Suprapubic skin (tissue), 4 donors: ENCODE measurements at places on chromosomes 2 and 18.

GRCh38 chr2:129492548-129492947 is 486.9 kb upstream of the RAB6C start:
- H3K4me3 ChIP-seq: no peak overlapping the region
- no peaks in the 10 kb centered on the region for H3K27me3 ChIP-seq
- no peak for DNase-seq
- no peaks in the 10 kb centered on the region for H3K4me1 ChIP-seq

DNA sequence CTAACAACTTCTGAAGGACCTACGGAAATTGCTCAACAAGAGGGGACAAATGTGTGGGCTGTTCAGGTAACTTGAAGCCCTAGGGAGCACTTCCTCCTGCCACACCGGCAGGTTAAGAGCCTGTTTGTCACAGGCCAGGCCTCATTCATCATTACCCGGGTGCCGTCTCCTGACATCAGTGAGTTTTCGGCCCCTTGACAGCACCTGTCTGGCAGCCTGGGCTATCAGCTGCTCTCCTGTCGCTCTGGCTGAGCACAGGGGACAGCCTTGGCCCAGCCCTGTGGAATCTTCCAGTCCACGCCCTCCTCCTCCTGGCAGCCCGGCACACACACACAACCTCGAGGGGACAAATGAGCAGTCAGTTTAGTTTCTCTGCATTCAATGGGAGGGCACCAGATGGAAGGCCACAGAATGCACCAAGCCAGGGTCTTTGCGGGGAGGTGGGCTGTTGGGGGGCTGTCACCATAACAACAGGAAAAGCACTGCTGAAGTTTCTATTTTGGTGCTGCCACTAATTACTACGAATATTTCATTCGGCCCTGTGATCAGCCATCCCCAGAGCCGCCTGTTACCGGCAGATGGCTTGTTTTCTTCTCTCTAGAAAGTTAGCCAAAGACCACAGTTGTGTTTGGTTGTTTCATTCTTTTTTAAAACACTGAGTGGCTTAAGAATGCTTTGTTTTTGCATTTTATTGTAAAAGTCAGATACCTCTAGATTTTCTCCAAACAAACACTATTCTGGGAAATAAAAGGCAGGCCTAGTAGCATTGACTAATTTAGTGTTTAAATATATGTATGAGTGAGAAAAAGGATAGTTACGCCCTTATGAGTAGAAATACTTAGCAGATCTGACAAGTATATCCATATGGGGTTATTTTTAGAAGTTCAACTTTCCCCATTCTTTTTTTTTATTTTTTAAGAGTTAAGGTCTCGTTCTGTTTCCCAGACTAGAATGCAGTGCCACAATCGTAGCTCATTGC is 189.9 kb upstream of the NDUFV2 start:
- no peak for DNase-seq
- H3K4me3 ChIP-seq: no peak overlapping the region

DNA sequence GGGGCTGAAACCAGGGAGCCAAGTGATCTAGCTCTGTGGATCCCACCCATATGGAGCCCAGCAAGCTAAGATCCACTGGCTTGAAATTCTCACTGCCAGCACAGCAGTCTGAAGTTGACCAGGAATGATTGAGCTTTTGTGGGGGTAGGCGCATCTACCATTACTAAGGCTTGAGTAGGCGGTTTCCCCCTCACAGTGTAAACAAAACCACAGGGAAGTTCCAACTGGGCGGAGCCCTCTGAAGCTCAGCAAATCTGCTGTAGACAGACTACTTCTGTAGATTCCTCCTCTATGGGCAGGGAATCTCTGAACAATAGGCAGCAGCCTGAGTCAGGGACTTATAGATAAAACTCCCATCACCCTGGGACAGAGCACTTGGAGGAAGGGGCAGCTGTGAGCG is 96.7 kb downstream of the CCDC148 start:
- no peak overlapping the region for H3K4me3 ChIP-seq
- no peak for DNase-seq
- no peak overlapping the region for H3K27ac ChIP-seq
- H3K36me3 ChIP-seq: no peaks in the 10 kb centered on the region
- no peaks in the 10 kb centered on the region for H3K27me3 ChIP-seq

- no peak for DNase-seq
- no peak overlapping the region for H3K27ac ChIP-seq
- H3K27me3 ChIP-seq: no peaks in the 10 kb centered on the region
- H3K4me3 ChIP-seq: no peak overlapping the region
- H3K36me3 ChIP-seq: no peaks in the 10 kb centered on the region
- peaks cover 25% of the 10 kb centered on the region for H3K4me1 ChIP-seq
Observed at GRCh38 chr18:6561016-6561415, 146.3 kb upstream of the L3MBTL4 start.

DNA sequence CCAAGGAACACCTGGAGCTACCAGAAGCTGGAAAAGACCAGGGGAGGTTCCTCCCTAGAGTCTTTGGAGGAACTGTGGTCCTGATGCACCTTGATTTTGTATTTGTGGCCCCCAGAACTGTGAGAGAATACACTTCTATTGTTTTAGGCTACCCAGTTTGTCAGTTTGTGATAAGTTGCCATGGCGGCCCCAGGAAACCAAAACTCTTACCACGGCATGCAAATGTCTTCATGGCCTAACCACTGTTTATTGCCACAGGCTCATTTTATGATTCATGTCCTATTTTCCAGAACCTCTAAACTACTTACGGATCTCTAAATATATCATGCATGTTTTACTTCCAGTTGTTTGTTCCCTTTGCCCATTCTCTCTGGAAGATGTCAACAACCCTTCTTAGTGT is 1250.7 kb upstream of the FAM98A start:
- no peak for DNase-seq
- no peaks in the 10 kb centered on the region for H3K36me3 ChIP-seq
- H3K4me3 ChIP-seq: no peak overlapping the region
